Iris pigment epithelial cell (primary cell): ENCODE measurements at places on chromosomes 16 and 17.

DNA sequence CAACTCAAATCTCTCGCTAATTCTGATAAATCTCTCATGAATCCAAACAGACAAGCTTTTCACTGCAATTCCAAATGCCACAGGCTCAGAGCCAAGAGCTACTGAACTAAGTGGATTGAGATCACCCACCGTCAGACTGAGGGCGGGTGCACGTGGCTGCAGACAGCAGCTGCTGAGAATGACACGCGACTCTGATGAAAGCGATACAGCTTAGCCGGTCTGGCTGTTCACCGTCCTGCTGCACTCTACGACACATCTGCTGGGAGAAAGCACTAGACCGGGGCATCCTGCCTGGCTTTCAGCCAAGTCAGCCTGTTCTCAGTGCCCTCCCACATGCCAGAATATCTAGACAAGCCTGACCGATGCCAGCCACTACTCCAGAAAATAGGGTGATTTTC is 42.6 kb downstream of the KLHDC4 start:
- peak; percentile 96 for DNase-seq

DNA sequence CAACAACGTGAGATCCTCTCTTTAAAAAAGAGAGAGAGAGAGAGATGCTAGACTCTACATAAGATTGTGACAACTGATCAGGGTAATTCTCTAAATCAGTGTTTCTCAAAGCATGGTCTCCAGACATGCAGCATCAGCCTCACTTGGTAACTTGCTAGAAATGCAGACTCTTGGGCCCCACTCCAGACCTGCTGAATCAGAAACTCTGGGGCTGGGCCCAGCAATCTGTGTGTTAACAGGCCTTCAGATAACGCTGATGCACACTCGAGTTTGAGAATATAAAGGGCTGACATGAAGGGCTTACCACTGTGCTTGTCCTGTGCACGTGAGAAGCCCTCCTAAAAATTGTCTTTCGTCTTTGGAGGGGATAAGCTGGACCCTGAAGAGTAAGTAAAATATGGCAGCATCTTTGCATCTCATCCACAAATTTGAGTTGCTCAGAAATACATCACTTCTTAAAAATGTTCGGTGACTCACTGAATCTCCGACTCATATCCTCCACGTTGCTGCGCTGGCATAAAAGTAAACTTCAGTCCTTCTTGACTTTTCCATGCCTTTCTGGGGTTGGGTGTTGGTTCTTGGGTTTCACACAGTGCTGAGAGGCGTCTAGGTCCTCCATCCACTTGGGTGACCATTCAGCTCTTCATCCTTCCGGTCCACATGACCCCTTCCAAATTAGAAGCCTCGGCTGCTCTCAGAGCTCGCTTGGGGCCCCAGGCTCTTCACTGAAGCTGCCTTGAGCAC is 26.1 kb upstream of the KDM8 start:
- DNase-seq = peak; percentile 92

DNA sequence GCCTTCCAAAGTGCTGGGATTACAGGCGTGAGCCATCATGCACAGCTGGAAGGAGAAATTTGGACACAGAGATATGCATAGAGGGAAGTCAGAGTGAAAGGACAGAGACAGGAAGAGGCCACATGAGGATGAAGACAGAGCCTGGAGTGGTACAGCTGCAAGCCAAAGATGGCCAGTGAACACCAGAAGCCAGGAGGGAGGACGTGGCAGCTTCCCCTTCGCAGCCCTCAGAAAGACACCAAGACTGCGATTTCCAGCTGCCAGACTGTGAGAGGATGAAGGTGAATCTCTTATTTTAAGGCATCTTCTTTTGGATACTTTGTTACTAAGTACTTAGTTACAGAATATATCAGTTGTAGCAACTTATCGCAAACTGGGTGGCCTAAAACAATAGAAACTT is 60.5 kb upstream of the PLCG2 start:
- DNase-seq = no peak

- DNase-seq = peak; percentile 84
Observed at GRCh38 chr16:89922884-89923639, at the start of gene TUBB3. TSS of gene TUBB3 (plus strand) at chr16:89923342. CDS start at chr16:89923402, 60 bp downstream.

GRCh38 chr16:72400257-72401083 is 228.5 kb upstream of the PMFBP1 start:
- peak; percentile 58 for DNase-seq

DNA sequence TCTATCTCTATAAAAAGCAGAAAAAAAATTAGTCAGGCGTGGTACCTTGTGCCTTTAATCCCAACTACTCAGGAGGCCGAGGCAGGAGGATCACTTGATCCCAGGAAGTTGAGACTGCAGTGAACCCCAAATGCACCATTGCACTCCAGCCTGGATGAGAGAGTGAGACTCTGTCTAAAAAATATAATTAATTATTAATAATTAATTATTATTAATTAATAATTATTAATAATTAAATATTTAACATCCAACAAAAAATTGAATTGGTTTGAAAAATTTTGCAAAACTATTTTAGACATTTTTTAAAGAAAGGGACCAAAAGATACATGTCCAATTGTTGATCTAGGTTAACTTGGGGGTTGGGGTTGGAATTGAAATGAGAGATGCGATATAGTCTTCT is 51.0 kb downstream of the MYH3 start:
- DNase-seq = no peak

GRCh38 chr17:50850640-50851039 is 15.3 kb downstream of the WFIKKN2 start:
- DNase-seq = no peak

DNA sequence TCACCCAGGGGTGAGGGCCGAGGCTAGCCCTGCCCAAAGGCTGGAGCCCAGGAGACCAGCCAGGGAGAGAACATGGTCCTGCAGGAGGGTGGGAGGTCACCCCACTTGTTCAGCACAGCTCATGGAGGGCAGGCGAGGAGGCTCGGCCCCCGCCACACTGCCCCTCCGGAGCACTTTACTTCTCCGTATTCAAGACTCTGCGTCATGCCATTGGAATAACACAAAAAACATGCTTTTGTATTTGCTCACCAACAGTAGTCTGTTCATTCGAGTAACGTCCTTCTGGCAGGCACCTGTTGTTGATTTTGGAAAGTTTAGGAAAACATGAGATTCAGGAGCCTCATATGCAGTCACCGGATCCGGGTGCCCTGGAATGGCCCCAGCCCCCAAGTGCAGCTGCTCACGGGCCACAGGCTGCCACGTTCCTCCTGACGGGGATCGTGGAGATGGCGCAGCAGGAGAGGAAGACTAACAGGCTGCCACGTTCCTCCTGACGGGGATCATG is 81.1 kb upstream of the DNAH17 start:
- no peak for DNase-seq

GRCh38 chr17:60392845-60393702 is 1.1 kb upstream of the USP32 start:
- peak; percentile 72 for DNase-seq

DNA sequence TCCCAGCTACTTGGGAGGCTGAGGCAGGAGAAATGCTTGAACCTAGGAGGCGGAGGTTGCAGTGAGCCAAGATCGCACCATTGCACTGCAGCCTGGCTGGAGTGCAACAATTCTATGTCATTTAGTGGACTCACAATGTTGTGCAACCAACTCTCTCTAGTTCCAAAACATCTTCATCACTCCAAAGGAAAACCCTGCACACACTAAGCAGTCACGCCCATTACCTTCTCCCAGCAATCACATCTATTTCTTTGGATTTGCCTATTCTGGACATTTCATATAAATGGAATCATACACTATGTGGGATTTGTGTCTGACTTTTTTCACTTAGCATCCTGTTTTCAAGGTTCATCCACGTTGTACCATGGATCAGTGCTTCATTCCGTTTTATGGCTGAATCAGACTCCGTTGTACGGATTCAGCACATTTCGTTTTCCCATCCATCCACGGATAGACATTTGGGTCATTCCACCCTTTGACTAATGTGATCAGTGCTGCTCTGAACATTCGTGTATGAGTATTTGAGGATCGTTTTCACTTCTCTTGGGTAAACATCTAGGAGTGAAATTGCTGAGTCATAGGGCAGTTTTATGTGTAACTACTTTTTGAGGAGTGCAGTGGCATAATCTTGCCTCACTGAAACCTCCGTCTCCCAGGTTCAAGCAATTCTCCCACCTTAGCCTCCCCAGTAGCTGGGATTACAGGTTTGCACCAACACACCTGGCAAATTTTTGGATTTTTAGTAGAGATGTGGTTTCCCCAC is 45.4 kb upstream of the EMP2 start:
- peak; percentile 38 for DNase-seq

- DNase-seq = no peak
Observed at GRCh38 chr17:81403671-81404534, 8.6 kb downstream of the BAHCC1 start.

- DNase-seq = no peak
Observed at GRCh38 chr17:80312621-80313135, 52.0 kb downstream of the RNF213 start.

DNA sequence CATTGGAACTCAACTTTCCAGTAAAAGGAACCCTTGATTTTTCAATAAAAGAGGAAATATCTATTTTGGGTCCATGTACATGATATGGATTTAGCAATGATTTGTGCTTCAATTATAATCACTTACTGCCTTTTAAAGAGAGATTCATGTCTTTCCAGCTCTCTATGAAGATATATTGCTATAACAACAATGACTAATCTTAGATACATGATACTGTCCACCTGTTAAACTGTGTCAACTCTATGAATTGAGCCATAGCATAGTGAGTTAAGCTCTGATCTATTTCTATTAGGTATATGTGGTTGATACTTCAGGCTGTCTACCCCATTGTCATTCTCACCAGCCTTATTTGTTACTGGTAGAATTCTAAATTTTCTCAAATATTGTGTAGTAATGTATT is 15.0 kb upstream of the MPHOSPH6 start:
- DNase-seq = no peak

DNA sequence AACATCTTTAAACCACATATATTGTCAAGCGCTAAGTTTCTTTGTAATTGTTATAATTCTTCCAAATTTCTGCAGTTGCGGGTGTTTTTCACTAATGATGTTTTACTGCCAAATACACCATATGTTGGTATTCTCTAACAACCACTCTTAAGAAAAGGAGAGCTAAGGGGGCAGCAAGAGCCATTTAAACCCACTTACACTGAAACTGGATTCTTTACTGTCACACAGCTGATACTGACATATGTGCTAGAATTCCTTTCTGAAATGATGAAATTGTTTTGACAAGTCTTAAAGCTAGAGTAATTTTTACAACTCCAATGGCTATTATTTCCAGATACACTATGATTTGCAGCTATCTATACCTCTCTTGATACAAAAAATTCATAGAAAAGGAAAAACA is 483.1 kb downstream of the CDH11 start:
- DNase-seq = no peak

DNA sequence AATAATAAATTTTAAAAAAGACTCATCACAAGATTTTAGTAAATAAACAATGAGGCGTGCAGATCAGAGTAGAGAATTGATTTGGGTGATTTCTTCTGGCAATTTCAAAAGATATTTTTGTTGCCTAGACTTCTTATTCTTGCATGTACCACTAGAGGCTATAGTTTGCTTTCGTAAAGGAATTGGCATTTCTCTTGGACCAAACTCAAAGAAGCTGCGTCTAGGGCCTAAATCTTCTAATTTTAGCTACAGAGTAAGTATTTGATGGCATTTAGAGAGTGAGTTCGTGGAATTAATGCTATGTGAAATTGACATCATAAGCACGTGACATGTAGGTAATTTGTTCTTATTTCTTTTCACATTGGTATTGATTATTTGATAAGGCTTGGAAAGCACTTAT is 24.4 kb upstream of the ABCC11 start:
- peak; percentile 31 for DNase-seq

GRCh38 chr17:29216181-29216580 is 30.5 kb upstream of the CRYBA1 start:
- DNase-seq = no peak

- DNase-seq = no peak
Observed at GRCh38 chr16:67936880-67937605, 393 bp upstream of the PSMB10 start.

- DNase-seq = no peak
Observed at GRCh38 chr16:3190949-3191353, 2.9 kb downstream of the OR1F1 start.
